ENCODE measurements at places on chromosomes 5 and 9.

- peak; percentile 68 for DNase-seq
These were observed 19.3 kb upstream of the SMIM32 start for GRCh38 chr5:136212252-136212721.

DNA sequence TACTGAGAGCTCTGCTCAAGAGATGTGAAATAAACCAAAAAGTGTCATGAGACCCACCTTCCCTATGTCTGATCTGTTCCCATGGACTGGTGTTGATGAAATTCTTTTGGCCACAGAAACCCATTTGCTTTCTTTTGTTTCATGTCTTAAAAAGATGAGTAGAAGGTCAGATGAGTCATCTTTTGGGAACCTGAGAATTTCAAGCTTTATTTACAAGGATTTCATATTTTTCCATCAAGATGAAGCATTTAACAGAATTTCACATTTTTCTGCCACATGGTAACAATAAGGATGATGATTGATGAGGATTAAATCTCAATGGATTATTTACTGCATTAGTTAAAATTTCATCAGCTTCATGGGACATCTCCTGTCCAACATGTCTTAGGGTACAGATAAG is 337.8 kb downstream of the DEPDC1B start:
- no peak for DNase-seq

DNA sequence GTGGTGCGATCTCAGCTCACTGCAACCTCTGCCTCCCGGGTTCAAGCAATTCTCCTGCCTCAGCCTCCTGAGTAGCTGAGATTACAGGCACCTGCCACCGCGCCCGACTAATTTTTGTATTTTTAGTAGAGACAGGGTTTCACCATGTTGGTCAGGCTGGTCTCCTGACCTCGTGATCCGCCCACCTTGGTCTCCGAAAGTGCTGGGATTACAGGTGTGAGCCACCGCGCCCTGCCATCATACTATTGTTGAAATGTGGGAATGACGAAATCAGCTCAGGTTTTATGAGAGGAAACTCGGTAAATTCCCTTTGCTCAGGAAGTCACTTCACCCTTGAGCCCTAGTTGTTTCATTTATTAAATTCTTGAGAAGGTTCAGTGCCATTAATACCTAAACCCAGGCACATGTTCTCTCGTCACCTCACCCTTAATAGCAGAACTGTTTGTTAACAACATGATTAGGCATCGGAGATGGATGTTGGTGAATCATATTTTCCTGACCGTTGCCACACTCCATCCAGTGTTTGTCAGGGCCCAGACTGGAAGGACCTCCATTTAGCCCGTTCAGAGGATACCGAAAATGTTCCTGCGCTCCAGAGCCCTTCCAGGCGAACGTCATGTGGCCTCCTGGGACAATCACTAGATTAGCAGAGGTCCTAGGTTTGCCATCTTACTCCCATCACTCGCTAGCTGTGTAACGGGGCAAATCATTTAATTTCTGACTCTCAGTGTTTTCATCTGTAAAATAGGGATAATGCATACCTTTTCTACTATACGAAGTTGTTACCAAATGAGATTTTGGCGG is 20.0 kb upstream of the CREBRF start:
- no peak for DNase-seq

- DNase-seq = no peak
These were observed 224.3 kb downstream of the GRIA1 start for GRCh38 chr5:153714798-153715197.

GRCh38 chr5:97600486-97600885 is 417.4 kb upstream of the RIOK2 start:
- no peak for DNase-seq

- DNase-seq = no peak
These were observed 27.0 kb upstream of the TMOD1 start for GRCh38 chr9:97474372-97474925.

DNA sequence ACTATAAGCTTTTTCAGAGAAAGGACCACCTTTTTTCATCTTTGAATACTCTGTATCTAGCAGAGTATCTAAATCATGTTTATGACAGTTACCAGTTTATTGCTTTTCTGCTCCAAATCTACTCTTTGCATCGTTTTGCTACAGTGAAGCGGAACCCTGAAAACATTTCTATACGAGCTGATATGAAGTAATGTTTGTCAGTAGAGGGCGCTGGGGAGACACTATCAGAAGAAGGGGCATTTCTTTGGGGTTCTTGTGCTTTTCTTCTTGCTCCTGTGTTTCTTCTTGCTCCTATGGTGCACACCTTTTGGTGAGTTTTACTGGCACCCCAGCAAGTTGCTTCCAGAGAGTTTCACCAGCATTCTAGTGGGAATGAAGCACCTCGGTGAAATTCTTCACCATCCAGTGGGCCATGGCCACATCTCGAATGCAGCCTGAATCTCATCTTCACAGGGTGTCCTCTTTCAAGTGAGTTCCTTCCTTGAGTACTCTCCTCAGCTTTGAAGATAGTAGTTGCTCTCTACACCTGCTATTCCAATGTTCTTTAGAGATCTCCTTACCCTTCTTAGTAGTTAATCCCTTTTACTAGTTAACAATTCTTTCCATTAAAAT is 98.4 kb downstream of the FGF1 start:
- peak; percentile 46 for DNase-seq

DNA sequence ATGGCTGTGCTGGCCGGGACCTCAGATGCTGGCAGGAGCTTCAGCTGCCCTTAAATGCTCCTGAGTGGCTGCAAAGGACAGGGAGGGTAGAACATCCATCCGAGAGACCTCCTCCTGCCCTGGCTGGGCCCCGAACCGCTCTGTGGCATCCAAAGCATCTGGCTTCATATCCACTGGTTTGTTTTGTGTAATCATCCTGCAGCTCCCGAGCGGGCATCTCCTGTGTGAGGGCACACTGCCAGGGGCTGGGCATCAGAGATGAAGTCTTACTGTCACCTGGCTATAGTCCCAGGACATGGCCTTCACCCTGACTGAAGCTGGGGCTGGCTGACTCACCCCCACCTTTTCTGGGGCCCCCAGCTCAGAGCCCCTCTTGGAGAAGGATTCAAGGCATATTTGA is 18.5 kb upstream of the NTNG2 start:
- no peak for DNase-seq
